ENCODE measurements at places on chromosomes 2 and 18.

DNA sequence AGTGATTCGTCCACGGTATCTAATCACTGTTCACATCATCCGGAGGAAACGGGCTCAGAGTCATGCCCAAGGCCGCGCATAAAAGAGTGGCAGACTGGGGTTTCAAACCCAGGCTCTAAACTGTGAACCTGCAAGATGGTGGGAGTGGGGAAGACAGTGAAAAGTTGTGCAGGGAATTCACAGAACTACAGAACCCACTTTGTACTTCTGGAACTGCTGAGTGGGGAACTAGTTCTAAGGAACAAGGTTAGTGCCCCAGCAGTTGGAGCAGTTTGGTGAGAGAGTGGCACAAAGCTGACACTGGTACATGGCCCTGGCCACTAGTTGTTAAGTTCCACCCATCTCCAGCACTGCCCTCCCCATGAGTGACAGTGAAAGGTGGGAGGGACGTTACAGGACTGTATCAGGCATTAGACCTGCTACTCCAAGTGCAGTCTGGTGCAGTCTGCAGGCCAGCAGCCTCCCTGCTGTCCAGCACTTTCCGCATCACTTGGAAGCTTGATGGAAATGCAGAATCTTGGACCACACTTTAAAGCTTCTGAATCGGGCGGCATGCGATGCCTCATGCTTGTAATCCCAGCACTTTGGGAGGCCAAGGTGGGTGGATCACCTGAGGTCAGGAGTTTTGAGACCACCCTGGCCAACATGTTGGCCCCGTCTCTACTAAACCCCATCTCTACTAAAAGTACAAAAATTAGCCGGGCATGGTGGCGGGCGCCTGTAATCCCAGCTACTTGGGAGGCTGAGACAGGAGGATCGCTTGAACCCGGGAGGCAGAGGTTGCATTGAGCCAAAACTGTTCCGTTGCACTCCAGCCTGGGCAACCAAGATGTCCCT, 47.3 kb downstream of the C2orf42 start:
- peak; percentile 44 for DNase-seq

GRCh38 chr2:52597346-52597745, 1170.3 kb upstream of the CHAC2 start:
- no peak for DNase-seq

DNA sequence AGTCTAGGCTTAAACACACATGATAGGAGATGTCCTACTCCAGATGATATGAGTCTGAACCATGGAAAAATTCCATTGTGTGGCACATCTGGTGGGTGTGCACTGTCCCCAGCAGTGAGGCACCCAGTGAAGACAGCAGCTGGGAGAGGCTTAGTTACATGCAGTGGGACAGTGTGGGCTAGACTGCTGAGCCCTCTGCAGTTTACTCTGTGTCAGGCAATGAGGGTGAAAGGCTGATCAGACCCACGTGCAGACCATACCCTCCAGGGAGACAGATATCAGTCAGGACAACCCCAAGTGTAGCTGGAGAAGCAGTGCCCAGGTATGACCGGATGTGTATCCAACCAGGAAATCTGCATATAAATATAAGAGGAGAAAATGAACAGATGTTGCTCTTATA, 13.4 kb downstream of the IL37 start:
- DNase-seq = no peak

DNA sequence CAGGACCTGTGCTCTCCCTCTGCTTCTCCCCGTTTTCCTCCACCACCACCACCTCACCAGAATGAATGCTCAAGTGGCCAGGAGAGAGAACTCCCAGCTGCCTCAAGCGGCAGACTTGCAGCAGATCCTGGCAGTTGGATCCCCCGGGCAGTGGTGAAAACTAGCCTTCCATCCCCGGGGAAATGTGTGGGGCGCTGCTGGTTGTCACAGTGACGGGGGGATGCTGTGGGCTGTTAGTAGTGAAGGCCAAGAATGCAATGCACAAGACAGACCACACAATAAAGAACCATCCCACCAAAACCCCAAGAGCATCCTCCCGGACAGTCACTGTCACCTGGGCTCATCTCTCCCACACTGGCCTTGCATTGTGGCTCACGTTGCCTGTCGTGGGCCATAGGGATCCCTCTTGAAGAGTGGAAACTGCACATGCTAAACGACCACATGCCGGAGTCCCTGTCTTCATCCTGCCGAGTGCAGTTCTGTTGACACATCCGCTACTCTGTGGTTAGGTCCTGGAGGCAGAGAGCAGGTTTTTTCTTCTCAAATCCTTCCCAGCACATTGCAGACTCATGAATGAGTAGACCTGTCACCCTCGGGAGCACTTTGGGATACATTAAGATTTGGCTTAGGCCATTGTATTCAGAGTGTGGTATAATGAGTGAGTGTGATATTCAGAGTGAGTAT, 13.5 kb downstream of the SPATA3 start:
- DNase-seq = no peak

DNA sequence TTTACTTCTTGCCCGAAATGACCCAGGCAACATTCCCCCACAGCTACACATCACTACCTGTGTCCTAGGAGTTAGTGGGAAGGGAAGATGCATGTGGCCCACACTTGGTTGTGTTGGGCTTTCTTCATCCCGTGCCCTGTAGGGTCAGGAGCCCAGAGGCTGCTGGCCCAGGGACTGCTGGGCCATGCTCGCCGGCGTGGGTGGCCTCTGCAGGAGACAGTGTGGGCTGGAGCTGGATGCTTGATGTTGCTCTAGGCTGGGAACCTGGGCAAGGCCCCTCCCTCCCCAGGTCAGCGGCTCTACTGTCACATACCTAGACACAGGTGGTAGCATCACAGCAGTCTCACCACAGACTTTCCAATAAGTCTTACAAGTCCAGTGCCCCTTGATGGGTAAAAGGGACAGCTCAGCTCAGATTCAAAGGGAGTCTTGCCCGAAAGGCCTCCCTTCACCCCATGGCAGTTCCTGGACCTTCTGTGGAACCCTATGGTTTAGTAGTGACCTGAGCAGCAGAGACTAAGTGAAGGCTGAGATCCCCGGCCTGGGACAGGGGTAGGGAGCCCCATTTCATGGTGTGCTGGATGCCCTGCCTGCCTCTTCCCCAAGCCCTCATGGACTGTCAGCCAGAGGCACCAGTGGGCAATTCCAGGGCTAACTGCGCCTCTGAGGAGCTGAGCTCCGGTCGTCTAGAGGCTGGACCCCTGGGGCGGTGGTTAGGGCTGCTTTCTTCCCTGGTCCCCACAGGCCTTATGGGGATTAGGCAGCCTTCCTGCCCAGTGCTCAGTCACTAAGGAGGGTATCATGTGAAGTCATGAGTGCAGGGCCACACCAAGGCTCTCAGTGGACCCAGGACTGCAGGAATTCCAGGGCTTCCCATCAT, 45.4 kb upstream of the FAHD2A start:
- no peak for DNase-seq

DNA sequence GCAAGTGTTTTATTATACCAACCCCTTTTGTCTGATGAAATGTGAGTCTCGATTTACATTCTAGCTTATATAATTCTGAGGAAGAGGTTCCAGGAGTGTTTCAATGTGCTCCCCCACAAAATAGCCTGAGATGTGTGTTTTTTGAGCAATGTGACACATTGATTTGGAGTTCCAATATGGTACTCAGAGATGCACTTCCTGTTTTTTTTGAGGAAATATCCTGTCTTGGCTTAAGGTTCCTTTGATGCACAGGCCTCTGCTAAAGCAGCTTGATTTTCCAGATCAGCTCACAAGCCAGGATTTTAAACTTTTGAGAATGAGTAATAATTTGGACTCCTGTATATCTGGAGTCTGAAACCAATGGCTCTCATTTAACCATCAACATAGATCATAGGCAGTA, 221.4 kb downstream of the ACTR3 start:
- DNase-seq = no peak

GRCh38 chr2:216654528-216655052, 21.4 kb downstream of the IGFBP2 start:
- DNase-seq = no peak

DNA sequence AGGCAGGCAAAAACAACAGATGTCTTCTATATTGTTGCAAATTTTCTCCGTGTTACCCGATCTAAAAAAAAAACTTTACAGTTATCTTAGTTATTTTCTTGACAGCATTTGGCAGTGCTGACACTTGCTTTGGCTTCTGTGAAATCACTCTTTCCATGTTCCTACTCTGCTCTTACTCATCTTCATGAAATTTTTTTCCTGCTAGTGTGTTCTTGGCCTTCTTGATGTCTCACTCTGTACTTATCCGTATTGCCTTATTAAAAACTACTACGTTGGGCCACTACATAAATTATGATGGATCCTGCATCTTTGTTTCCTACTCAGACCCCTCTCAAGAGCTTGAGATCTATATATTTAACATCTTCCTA, 134.4 kb downstream of the IKZF2 start:
- DNase-seq = no peak

DNA sequence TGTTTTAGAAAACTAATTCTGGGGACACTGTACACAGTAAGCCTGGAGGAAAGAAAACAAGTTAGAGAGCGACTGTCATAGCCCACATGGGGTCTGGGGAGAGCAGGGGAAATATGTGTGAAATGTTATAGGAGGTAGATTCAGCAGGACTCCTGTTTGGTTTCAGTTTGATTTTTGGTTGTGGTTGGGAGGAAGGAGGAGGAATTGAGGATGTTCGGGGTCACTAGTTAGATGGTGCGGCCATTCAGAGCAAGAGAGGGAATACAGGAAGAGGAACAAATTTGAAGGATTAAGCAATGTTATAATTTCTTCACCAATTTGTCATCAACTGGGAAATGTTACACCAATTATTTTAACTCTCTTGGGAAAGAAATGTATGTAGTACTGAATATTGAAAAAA, 25.1 kb downstream of the TTC39C start:
- no peak for DNase-seq

- no peak for DNase-seq
These were observed 12.4 kb downstream of the UGGT1 start for GRCh38 chr2:128103407-128103806.

GRCh38 chr2:77418537-77418936, 103.6 kb downstream of the LRRTM4 start:
- DNase-seq = no peak
